Daoy (cell line): ENCODE measurements at places on chromosomes 5 and 9. TPM values are rescaled to one million over a fixed set of nuclear protein-coding genes. Genes with fewer than 3 reads are reported as not detected.

GRCh38 chr9:107443786-107444185 lies 45.8 kb downstream of the KLF4 start:
- no peak for DNase-seq

- peak; percentile 53 for DNase-seq
These were observed 36.7 kb upstream of the SLC2A8 start for GRCh38 chr9:127360250-127360649.

Gene SLC25A2
- total RNA-seq, result 0.11 and 1.8 TPM in 2 replicates

GRCh38 chr5:55338810-55339243 lies 31.0 kb downstream of the MTREX start:
- DNase-seq, result no peak

Gene RANBP6
- 34.1 and 36.6 TPM in 2 replicates for total RNA-seq

Gene ARSI
- 4.5 and 9.4 TPM in 2 replicates for total RNA-seq

- DNase-seq, result no peak
These were observed 3.8 kb downstream of the AQP3 start for GRCh38 chr9:33443464-33444154.

Gene EPB41L4B
- 12.9 and 14.0 TPM in 2 replicates for total RNA-seq

GRCh38 chr5:176466245-176466871 lies 18.2 kb downstream of the FAF2 start:
- no peak for DNase-seq

- no peak for DNase-seq
These were observed 1018.4 kb downstream of the TAF11L14 start for GRCh38 chr5:18652404-18653215.

Gene LCN1
- total RNA-seq, result not detected in 2 replicates

Gene KCNIP1
- 1.9 and 3.9 TPM in 2 replicates for total RNA-seq

DNA sequence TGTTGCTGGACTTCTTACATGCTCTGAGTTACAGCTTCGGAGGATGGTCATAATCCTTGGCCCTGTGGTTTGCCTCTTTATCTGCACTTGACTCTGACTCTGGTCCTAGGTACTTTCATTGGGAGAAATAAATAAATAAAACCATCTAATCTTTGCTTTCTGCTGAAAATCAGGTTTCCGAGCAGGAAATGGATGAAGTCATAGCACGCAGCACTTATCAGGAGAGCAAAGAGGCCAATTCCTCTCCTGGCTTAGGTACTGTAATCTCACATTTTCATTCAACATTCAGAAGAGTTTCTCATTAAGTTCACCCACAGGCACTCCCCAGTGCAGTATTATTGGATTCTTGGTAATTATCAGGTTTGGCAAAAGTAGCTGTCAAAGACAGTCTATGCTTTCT lies 104.7 kb downstream of the GOLPH3 start:
- DNase-seq, result no peak

Gene SERF1A
- total RNA-seq, result 10.2 and 13.2 TPM in 2 replicates

GRCh38 chr5:162091336-162091735 lies 23.8 kb downstream of the GABRG2 start:
- DNase-seq, result no peak

DNA sequence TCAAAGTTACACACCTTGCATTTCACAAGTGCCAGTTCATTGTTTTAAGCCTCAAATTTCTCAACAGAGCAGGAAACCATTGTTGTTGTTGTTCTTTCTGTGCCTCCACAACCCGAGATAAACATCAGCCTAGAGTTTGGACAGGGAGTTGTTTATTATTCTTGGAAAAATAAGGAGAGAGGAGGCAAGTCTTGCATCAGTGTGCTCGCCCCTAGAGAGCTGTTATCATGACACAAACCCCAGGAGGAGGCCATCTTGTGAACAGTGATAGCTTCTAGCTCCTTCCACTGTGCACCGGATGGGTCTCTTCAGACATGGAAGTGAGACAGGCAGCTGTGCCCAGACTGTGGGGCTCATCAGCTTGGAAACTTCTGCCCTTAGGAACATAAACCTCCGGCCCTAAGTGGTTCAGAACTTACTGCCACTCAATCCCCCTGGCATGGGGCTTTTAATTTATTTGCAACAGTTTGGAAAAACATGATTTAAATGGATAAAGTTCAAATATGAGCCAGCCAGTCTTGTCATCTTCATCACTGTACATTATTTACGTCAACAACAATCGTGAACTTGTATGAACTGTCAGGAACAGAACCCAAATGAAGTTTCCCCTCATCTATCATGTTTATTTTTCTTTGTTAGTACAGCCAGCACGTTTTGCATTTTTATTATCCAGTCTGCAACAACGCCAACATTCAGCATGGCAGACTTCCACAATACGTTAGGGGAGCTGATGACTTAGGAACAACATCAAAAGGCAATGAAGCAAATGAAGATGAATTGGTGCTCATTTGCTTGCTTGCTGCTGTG lies 181.7 kb upstream of the S1PR3 start:
- no peak for DNase-seq

Gene DOK3
- 3.7 and 3.9 TPM in 2 replicates for total RNA-seq

GRCh38 chr9:74172874-74173273 lies 324.3 kb upstream of the RORB start:
- DNase-seq, result no peak

GRCh38 chr5:757346-757930 lies 27.1 kb downstream of the ZDHHC11B start:
- no peak for DNase-seq

DNA sequence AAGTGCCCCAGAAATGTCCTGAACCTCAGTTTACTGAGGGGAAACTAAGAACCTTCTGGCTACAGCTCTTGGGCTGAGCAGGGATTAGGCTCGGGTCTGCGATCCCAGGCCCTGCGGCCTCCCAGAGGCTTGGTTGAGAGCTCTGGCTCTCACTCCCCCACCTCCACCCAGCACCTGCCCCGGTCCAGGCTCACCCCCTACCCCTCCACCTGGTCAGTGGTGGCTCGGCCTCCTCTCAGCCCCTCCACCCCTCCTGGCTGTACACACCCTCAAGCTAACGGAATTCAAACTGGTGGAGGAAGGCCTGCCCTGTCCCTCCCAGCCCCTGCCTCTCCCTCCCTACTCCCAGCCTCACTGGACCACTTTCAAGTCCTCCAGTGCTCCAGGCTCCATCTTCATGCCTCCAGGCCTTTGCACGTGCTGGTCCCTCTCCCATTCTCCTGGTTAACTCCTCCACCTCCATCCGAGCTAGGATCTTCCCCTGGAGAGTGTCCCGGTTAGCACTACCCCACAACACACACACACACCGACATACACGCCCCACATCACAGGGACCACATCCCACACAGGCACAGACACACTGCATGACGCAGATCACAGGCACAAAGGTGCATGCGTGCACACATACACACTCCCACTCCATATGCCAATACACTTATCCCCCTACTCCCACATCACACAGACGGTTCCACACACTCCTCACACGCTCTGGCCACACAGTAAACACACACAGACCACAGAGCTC lies 130.9 kb downstream of the C9orf50 start:
- DNase-seq, result no peak

- DNase-seq, result no peak
These were observed 429.3 kb downstream of the TMEM232 start for GRCh38 chr5:110297152-110297670.

DNA sequence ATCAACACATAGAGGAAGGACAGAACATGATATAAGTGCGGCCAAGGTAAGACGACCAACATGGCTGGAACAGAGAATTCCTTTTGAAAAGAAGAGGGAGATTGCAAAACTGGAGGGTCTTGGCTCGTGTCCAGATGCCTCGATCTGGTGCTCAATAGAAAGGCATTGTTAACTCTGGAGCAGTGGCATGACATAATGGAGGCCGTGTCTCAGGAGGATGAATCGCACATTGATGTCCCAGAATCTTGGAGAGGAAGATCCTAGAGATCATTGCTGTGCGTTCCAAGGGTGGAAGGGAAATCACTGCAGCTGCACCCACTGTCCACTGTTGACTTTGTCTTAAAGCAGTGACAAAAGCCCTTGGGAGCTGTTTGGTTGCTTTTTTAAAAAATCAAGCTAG lies 30.9 kb downstream of the GRAMD2B start:
- no peak for DNase-seq
